Activated CD4-positive, alpha-beta T cell treated with anti-CD3 and anti-CD28 coated beads, Interleukin-2, amount 10 ng/mL, durations not matched to agents 7 days and 5 days (primary cell): ENCODE measurements at places on chromosomes 2 and 18. TPM values are rescaled to one million over a fixed set of nuclear protein-coding genes. Genes with fewer than 3 reads are reported as not detected.

Gene HTR2B
- 2.1 TPM for total RNA-seq

Gene NYAP2
- total RNA-seq: not detected

Gene CKAP2L
- total RNA-seq: 59.1 TPM

Gene MARCO
- total RNA-seq: not detected

DNA sequence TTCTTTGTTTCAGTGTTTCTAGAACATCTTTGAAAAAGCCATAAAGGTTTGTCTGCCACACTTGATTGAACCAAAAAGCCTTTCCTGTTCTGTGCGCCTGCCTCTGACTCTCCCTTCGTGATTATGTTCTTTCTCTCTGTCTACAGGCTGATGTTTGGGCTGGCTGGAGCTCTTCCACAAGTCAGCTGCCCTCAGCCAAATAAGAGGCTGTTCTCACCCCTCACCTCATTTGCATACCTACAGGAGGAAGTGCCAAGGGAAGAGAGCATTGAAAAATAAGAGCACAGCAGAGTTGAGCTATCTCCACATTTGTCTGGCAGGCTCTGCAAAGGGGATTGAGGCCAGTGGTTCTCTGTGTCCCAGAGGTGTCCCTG is 15.8 kb downstream of the INPP5D start:
- peak; percentile 59 for DNase-seq

- no peak for DNase-seq
Observed at GRCh38 chr2:216293883-216294282, 78.4 kb downstream of the MARCHF4 start.

DNA sequence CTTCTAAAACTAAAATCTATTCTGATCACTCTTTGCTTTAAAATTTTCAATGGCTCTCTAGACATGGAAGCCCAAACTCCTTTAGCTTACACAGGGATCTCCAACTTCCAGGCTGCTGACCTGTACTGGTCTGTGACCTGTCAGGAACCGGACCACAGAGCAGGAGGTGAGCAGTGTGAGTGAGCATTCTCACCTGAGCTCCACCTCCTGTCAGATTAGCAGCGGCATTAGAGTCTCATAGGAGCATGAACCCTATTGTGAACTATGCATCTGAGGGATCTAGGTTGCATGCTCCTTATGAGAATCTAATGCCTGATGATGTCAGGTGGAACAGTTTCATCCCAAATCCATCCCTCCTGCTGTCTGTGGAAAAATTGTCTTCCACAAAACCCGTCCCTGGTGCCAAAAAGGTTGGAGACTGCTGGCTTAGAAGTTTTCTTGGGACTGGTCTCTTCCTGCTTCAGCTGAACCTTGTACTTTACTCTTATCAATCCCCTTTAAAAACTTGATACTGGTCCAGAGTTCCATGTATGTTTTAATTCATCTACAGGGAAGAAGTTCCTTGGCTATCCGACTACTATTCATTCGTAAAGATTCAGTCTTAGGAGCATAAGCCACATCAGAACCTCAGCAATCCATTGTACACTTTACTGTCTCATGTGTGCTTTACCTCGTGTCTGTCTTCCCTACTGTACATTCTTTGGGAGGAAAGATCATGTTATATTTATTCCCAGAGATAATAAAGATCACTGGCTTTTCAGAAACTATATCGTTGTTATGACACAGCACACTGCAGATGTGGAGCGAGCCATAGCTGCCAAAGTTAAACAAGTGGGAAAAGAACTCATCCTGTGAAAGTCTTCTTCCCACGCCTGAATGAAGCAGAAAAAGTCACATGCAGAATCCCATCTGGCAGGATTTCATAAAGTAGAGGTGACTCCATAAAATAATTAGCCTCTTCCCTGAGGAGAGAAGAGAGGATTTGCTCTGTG is 183.8 kb downstream of the LRATD1 start:
- no peak for DNase-seq

DNA sequence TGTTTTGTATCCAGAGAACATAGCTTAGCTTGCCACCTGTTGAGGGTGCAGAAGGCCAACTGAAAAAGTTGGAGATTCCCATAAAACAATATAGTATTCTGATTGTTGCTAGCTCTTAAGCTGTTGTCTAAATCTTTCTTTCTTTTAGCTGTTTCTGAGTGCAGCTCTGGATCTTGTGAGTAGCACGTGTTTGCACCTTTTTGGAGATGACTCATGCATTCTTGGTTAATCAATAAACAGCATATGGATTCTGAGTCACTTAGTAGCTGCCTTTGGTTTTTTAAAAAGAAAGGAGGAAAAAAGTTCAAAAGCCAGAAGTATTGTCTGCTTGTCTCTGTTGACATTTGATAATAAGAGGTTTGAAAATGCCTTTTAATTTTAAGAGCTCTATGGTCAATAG is 483.0 kb upstream of the FSIP2 start:
- no peak for DNase-seq

DNA sequence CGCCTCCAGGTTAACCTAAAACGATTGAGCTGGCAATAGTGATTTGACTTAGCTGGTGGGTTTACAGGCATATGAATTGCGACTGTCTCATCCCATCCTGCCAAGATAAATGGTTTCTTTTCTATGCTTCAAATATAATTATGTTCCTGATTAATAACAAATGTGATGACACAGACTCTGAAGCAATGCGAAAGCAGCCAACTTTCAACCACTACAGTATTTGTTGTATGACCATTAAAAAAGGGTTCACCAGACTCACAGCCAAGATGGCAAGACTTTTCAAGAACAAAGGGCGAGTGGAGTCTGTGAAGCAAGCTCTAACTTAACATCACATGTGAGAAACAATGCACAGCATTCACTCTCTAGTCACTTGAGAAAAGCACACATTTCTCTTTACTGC is 186.6 kb downstream of the PID1 start:
- DNase-seq: no peak

DNA sequence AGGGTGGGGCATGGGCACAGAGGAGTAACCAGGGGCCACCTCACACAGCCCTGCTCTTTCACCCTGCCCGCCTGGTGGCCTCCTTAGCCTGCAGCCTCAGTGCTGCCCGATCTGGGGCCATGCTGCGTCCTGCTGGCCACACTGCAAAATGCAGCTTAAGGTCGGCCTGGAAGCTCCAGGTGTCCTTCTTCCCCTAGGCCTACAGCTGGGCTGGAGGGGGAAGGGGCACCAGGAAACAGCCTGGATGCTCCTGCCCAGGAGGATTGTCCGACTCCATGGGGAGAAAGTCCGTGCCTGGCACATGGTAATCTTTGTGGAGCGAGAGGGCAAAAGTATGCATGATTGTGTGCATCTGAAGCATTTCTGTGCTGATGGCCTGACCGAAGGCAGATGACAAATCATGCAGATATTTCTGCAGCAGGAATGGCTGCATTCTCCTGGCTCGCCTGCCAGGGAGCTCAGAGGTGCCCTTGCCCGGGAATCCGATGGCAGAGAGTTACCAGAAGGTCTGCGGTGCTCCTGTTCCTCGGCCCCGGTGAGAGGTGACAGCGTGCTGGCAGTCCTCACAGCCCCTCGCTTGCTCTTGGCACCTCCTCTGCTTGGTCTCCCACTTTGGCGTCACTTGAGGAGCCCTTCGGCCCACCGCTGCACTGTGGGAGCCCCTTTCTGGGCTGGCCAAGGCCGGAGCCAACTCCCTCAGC is 12.8 kb upstream of the ALPP start:
- peak; percentile 21 for DNase-seq
